Stimulated activated CD8-positive, alpha-beta memory T cell treated with anti-CD3 and anti-CD28 coated beads, Interleukin-15, amount 100 ng/mL, for 1 hour (primary cell): ENCODE measurements at places on chromosomes 3 and 15.
A peak's percentile ranks its signal among the peaks of the same experiment; 100 is the strongest.

- no peak for DNase-seq
Observed at GRCh38 chr3:155382396-155383042, 89.0 kb upstream of the STRIT1 start.

DNA sequence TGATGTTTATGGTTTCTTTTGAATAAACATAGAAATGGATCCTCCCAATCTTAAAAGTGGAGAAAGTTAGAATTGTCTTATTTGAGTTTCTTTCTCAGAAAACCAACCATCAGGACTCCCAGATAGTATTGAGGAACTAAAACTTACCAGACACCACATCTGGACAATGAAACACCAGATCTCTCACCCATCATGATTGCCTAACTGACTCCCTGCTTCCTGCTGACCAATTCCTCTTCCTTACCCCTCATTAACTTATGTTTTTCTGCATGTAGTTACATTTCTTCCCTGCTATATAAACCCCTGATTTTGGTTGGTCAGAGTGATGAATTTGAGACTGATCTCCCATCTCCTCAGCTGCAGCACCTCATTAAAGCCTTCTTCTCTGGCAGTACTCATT lies 242.0 kb upstream of the SETMAR start:
- DNase-seq, result no peak

GRCh38 chr3:184503647-184504046 lies 57.9 kb upstream of the EPHB3 start:
- no peak for DNase-seq

DNA sequence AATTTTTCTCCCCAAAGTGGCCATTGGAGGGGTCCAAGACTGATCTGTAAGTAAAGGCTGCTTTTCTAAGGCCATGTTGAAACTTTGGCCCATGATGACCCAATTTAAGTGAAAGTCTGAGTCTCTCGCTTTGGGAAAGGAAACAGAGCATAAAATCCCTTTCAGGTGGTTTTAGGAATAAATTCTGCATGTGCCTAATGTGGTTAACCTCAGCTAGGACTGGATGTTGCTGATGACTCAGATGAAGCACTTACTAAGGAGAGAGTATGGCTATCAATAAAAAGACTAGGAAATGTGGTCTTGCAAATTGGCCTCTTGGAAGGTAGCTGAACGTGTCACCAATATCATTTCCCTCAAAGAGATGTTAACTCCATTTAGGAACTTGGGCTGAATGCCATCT lies 458.5 kb downstream of the AGBL1 start:
- no peak for DNase-seq

GRCh38 chr3:139187648-139188047 lies 143.0 kb upstream of the PRR23C start:
- no peak for DNase-seq

GRCh38 chr3:62955126-62955525 lies 79.9 kb upstream of the CADPS start:
- no peak for DNase-seq

- DNase-seq, result peak; percentile 42
Observed at GRCh38 chr15:73927476-73928240, 1.4 kb downstream of the LOXL1 start.

DNA sequence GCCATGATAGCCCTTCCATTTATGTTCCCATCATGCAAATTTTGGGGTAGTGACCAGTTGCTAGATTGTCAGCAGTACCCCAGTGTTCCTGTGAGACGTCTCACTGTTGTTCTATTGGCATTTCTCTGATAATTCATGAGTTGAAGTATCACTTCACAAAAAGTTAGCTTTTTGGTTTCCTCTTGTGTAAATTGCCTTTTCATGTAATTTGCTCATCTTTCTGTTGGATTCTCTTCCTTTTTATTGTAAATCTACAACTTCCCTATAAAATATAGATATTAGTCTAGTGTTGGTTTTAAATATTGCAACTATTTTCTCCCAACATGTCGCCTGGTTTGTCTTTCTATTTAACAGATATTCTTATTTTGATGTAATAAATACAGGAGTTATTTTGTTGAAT lies 7.5 kb upstream of the A4GNT start:
- no peak for DNase-seq

GRCh38 chr3:106566277-106566676 lies 697.5 kb upstream of the CBLB start:
- no peak for DNase-seq

GRCh38 chr15:61090386-61091288 lies 138.5 kb downstream of the RORA start:
- no peak for DNase-seq

GRCh38 chr15:40054605-40054854 lies 15.5 kb upstream of the SRP14 start:
- no peak for DNase-seq

- no peak for DNase-seq
Observed at GRCh38 chr3:22451501-22451900, 700.5 kb upstream of the ZNF385D start.

DNA sequence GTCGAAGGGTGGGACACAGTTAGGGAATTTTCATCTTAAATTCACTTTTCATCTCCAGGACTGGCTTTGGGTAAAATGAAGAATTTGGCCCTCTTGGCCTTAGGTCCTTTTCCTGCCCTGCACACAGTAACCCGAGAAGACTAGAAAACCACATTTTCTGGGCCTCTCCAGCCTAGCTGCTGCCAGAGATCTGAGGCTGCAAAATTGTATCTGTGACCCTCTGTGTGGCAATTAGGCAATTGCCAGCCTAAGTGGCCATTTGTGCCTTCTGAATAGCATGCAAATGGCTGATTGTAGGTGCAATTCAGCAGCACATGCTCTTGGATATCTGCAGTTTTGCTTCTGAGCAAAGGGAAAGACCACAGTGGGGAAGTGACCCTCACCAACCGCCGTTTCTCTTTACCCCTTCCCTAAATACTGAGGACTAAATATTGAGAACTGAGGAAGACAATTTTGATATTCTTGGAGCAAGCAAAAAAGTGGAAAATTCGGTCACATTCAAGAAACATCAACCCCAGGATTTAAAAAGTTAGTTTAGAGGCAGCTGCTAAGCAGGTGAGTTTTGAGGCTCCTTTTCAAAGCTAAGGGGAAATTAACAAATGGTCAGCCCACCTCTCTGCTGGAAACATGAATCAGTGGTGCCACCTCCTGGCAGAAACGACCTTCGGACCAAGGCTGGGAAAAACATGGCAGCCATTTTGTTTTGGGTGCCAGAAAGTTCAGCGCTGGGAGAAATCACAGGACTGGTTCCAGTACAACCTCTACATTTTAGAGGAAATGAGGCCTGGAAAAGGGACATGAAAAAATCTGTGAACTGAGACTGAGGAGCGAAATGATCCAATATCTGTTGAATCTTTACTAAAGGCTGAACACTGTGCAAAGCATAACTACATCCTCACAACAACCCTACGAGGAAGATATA lies 56.6 kb upstream of the PRTG start:
- no peak for DNase-seq

DNA sequence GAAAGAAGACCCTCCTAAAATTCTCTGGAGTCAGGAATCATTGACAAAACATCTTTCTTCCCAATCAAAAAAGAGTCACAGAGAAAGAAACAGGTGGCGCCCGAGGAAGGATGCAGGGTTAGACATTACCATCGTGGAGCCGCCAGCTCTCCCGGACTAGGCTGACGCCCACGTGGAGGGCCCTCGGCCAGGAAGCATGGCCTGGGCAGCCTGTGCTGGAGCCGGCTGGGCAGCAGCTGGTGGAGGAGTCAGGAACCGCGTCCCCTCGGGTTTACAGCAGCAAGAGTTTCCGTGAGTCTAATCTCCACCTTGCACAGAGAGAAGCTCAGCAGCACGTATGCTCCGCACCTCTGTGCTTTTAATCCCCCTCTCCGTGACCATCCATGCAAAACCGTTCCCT lies 533.7 kb upstream of the ATP11B start:
- DNase-seq, result no peak

GRCh38 chr3:38101811-38102443 lies 35.0 kb downstream of the ACAA1 start:
- DNase-seq, result no peak

DNA sequence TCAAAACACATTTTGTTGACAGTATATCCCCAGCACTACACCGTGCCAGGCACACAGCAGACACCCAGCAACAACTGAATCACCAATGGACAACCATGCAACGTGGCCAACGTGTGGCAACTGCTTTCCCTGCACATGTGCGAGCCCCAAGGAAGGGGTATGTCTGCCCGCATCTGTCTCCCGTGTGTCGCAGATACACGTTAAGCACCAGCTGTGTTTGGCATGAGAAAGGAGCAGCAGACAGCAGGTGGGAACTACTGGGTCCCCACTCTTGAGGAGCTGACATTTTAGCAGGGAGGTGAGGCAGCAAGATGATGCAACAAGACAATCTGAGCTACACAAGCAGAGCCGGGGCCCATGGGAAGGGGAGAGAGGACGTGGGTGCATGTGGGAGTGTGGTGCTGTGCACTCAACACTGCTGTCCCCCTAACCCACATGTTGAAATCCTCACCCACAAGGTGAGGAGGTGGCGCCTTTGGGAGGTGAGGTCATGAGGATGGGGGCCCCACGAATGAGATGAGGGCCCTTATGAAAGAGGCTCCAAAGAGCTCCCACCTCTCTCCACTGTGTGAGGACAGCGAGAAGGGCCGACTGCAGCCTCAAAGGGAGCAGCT lies 56.2 kb downstream of the ROPN1B start:
- DNase-seq, result no peak

DNA sequence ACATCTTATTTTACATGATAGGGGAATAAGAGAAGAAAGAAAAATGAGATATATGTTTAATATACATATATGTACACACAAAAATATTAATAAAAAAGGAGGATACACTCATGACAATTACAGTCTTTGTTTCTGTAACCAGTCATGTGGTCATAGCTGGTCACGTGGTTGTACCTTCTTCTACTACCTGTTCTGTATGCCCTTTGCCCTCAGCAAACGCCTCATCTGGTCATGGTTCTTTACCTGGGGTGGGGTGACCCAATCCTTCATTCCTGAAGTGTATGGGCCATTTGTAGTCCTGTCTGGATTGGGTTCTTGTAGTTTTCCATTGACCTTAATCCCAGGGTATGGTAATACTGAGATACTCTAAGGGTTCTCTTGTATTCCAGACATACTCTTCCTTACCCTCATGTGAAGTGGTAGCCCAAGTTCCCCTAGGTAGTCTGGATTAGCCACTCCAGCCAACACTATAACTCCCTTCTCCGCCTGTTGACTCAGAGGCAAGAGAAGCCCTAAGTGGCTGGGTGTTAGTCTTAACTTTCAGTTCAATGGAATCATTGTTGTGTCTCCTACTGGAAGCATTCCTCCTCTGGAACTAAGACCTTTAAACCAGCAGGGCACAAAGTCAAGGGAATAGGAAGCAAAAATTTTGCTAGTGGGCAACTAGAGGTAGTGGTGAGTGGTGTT lies 47.3 kb upstream of the FAM3D start:
- DNase-seq, result no peak
